ENCODE measurements at places on chromosomes 7 and 10.

DNA sequence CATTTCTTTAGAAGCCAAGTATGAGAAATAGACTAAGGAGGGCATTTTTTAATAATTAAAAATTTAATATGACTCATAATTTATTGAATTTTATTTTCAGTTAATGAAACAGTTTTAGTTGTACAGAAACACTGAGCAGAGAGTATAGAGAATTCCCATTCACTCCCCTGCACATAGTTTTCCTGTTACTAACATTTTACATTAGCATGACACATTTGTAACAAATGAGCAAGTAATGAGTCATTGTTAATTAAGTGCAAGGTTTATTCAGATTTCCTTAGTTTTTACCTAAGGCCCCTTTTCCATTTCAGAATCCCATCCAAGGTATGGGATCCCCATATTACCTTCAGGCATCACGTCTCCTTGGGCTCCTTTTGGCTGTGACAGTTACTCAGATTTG, 271.5 kb upstream of the FZD8 start:
- DNase-seq: peak; percentile 59

DNA sequence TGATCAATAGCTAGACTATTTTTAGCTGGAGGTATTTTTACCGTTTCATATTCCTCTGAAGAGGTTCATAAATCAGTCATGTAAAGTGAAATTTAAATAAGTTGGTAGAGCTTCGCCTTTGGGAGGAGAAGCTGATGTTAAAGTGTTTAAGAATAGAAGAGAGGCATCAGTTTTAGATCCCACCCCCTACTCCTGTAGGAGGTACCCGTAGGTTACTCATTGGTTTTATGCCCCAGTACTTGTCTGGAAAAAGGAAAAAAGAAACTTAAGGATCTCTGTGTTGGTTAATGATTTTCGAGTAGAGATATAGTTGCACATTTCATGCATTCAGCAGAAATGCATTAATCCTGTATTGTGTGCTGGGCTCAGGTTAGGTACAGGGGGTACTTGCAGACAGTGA, 8.7 kb downstream of the ZNF365 start:
- DNase-seq: no peak

DNA sequence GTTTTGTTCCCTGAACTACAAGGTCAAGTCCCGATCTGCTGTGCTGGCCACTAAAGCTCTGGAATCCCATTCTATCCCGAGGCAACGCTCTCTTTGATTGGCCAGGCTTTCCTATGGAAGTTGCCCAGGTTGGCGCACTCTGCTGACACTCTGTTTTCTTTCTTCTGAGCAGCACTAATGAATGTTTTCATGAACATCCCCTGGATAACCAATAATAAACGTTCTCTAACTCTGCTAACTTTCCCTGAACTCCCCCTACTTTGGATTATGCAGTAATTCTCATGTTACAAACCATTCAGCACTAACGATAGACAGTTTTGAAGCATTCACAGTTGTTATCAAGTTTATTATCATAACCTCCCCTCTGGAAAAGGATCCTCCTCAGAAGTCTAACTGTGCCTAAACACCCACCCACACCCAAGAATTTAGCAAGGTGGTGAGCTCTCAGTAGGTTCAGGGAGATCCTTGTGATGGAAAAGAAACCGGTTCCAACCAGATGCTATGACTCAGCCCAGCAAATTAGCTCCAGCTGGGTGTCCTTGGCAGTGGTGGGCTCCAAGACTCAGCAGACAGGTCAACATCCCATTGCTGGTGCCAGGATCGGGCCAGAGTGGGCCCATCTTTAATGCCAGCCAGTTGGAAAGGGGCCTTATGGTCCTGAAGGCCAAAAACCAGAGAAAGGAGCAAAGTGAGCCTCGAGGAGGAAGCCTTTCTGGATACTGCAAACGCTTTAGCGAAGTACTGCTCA, 68.4 kb downstream of the CREB3L2 start:
- DNase-seq: peak; percentile 79

DNA sequence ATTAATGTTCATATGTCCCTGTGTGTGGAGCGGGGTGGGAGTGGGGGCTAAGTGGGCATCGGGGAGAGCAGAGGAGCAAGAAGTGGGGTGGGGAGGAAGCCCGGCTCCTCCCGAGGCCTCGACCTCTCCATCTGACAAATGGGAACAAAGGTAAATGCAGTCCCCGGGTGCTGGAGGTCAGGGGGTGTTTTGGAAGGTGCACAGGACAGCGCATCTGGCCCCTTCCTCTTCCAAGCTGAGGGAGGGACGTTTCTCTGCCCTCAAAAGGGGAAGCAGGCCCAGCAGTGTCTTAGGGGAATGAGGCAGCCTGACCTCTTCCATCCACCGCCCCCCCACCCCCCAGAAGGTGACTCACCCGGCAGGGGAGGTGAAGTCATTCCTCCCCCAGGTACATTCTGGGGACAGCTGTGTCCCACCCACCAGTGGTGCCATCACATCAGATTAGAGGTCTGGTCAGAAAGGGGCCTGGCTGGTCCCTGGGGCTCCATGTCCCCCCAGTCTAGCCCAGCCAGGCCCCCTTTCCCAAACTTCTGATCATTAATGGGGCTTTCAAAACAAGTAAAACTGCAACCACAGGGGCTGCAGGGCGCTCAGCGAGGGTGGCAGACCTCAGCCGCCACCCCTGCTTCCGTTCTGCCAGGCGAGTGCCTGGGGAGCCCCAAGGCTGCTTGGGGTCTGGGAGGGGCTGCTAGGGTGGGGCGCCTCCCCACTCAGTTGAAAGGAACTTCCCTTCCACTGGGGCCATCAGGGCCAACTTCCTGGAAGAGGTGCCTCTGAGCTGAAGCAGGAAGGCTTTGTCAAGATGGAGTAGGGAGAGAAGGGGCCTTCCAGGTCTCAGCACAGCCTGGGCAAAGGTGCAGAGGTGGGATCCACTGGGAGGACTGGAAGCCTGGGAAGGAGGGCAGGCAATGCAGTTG, 10.8 kb downstream of the LFNG start:
- DNase-seq: no peak

DNA sequence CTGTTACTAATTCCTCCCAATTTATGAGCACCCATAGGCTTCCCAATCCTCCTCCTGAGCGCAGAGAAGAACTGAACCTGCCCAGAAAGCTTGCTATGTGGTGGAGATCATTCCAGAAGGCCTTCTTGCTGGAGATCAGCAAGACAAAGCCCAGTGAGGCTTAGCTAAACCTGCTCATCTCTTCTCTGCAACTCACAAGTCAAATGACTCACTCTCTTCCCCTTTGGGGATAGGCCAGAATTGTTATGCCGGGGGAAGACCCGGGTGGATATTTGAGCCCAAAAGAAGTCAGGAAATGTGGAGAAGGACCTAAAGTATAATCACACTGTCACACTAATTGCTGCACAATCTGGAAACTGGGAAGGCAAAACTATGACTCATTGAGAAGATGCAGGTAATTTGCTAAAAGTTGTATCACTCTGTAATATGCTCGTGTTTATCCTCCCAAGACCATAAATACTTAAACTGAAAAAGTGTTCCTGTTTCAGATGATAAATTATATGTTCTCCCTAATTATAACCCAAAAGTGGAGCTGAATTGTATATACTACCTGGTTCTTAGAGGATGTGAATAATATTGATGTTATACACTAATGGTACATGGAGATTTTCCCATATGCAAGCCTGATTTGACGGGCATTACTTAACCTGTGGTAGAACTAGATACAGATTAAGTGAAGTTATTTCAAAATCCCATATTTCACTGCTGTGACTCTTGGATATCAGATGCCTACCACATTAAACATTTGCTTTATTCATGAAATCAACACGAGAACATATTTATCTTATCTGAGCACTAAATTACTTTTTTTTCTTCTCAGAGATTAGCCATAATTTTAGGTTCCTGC, 6.4 kb downstream of the NEBL start:
- peak; percentile 25 for DNase-seq

DNA sequence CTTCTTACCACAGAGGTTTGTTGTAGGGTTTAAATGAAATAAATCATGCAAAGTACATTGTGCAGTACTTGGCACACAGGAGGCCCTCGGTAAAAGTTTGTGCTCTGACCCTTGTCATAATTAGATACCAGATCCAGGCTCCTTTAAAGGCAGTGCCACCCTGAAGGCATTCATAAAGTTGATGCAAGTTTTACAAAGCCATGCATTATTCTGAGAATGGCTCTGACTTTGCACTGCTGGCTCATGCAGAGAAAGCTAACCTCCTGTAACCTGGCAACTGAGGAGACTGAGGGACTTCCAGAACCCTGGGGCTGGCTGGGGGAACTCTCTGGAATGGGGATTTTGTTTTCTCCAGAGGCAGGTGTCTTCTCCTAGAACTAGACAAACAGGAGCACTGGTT, 570.9 kb downstream of the CCSER2 start:
- no peak for DNase-seq

DNA sequence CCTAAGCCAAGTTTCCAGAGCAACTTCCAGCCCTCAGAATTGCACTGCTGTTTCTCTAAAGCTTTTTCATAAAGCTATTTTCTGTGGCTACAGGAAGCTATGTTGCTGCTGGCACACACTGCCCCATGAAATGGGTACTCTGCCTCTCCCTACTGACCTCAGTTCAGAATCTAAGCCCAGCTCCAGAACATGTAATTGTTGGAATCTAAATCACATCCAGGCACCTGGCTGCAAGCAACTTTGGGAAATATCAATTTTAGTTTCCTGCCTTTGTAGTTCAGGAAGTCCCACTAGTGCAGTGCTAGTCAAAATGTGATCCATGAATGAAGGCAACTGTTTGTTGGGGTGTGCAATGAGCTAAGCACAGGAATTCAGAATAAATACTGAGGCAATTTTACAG, 226.2 kb downstream of the THSD7A start:
- DNase-seq: no peak

DNA sequence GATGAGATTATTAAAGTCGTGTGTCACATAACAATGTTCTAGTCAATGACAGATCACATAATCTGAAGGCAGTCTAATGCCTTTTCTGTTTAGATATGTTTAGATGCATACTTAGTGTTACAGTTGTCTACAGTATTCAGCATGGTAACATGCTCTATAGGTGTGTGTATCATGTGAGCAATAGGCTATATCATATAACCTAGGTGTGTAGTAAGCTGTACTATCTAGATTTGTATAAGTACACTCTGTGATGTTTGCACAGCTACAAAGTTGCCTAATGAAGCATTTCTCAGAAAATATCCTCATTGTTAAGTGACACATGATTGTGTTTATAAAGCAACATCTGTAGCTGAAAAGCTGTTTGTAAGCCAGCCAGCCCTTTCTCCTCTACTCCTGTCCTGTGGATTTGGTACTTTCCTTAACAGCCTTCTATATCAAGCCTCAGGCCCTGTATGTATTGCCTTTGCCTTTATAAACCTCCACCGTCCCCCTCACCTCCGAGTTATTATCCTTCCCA, 6.3 kb downstream of the HECTD2 start:
- no peak for DNase-seq

GRCh38 chr7:100606313-100606712, 4.2 kb downstream of the PCOLCE start:
- no peak for DNase-seq

DNA sequence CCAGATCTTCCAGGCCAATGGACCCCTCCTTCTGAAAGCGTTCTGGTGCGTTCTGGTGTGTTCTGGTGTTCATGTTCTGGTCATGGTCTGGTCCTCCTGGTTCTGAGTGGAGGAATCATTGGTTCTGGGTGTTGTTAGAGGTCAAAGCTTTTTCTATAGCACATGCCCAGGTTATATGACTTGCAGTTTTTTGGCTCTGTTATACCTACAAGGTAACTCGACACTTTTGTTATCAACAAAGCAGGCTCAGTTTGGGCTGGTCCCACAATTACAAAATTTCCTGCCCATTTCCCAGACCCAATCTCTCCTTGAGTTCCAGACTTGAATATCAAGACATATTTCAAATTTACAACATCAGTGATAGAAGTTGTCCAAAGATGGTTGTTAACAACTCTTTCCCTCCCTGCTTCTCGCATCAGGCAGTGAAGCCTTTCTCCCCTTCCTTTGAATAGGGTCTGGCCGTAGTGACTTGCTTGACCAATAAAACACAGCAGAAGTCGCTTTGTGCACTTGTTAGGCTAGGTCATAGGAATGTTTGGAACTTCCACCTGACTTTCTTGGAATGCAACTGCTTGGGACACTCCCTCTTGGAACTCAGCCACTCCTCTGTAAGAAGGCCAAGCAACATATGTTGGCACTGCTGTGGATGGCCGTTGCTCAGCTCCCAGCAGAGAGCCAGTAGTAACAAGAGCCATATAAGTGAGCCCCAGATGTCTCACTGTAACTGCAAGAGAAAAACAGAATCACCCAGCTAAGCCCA, 83.1 kb upstream of the STEAP1B start:
- DNase-seq: peak; percentile 95

DNA sequence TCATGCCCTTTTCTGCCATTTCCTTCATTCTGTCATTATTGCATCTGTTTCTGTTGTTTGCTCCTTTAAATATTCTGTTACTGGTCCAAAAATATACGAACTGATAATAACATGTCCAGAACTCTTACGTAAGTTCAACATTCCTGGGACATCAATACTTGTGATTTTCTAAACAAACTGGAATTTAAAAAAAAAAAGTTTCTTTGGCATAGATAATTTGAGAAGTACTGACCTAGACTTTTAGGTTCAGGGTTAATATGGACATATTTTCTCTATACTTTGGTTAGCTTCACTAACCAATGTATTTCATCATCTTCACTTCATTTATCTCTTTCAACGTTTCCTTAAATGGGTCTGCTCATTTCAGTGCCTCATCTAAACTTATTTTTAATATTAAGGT, 147.3 kb downstream of the JMJD1C start:
- DNase-seq: no peak

DNA sequence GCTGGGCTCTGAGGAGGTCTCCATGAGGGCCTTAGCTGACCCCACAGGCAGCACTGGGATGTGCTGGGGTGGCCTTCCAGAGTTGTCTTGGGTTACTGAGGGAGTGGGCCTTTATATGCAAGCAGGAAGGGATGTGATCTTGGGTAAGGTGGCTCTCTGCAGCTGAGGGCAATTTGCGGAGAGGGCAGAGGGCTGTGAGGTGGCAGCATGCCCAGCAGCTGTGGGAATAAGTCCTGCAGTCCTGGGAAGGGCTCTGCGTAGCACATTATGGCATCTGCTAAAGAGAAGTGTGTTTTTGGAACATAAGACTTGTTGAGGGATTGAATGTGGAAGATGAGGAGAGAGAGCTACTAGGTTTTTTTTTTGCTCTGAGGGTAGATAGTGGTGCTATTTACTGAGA, 99.6 kb upstream of the KMT2E start:
- DNase-seq: no peak

DNA sequence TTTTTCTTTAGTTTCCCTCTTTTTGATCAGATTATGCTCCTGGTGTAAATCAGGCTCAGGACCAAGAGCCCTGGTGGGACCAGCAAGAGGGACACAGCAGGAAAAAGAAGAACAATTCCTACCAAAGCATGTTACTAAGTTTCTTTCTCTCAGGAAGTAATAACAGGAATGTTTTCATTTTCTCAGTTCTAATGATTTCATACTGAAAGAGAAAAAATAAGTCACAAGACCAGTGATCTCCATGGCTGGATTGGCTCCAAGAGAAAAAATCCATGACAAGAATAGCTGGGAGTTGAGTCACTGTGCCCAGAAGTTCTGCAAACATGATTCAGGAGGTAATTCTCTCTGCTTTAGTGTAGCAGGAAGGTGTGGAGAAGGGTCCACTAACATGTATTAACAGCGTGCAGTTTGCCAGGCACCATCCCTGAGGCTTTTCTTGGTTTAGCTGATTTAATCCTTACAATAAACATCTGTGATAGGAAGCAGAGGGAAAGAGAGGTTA, 23.8 kb upstream of the IFIT2 start:
- DNase-seq: peak; percentile 99

All from fibroblast of the aortic adventitia (primary cell).